A549 treated with CORT108297 at 1 μM for 4 hours (cell line): ENCODE measurements at places on chromosomes 16 and 17. TPM values are rescaled to one million over a fixed set of nuclear protein-coding genes. Genes with fewer than 3 reads are reported as not detected.

Gene B3GNT9
- 5.4 to 9.1 TPM (median 8.6 TPM) in 5 replicates for total RNA-seq

Gene SMPD3
- total RNA-seq = 0.10 to 0.31 TPM (median 0.14 TPM) in 5 replicates

Gene FBRS
- total RNA-seq = 31.5 to 45.5 TPM (median 44.8 TPM) in 5 replicates

Gene NPIPB13
- 2.0 to 2.8 TPM (median 2.2 TPM) in 5 replicates for total RNA-seq

Gene SMIM36
- total RNA-seq = not detected in 5 replicates

Gene CRHR1
- total RNA-seq = 0.13 to 0.16 TPM (median 0.14 TPM) in 3 of 5 replicates, not detected in the others

Gene EPOP
- total RNA-seq = 10.2 to 14.0 TPM (median 13.5 TPM) in 5 replicates

Gene ABCC12
- 0.05 to 0.16 TPM (median 0.12 TPM) in 4 of 5 replicates, not detected in the other for total RNA-seq

Gene TMC8
- 0.25 to 0.79 TPM (median 0.34 TPM) in 5 replicates for total RNA-seq

Gene SPN
- total RNA-seq = 0.02 to 0.05 TPM in 2 of 5 replicates, not detected in the others

Gene CD79B
- total RNA-seq = 0.10 TPM in 1 of 5 replicates, not detected in the others

Gene ZPBP2
- total RNA-seq = not detected in 5 replicates

Gene ATP2A1
- total RNA-seq = 1.4 to 3.6 TPM (median 2.4 TPM) in 5 replicates
